ENCODE measurements at places on chromosomes 4 and X.

DNA sequence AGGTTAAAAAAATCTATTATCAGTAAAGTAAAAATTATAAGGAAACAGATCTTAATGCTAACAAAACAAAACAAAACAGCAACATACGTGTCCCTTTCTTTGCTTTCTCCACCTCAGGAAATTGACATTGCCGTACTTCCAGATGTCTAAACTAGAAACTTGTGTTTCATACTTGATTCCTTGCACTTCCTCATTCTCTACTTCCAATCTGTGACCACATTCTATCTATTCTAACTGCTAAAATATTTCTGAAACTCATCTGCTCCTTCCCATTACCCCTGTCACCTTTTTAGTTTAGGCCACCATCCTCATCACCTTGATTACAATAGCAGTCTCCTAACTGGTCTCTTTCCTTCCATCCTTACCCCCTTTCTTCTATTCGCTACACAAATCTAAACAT lies 22.5 kb upstream of the RPA4 start:
- DNase-seq = no peak

DNA sequence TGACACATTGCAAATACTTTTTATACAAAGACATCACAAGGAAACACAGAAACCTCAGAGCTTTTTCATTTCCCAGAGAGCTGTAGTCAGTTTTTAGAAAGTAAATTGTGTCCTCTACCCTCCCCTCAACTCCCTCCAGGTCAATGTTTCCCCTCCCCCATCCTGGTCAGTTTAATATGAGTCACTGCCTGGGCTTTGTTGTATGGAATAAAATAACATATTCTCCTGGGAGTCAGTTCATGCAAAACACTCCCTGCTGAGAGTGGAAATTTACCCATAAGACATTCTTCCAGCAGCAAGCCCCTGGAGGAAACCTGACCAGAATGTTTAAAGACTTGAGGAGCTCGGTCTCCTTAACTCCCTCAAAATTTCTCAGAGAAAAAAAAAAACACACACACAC lies 270.1 kb upstream of the LDB2 start:
- no peak for DNase-seq

DNA sequence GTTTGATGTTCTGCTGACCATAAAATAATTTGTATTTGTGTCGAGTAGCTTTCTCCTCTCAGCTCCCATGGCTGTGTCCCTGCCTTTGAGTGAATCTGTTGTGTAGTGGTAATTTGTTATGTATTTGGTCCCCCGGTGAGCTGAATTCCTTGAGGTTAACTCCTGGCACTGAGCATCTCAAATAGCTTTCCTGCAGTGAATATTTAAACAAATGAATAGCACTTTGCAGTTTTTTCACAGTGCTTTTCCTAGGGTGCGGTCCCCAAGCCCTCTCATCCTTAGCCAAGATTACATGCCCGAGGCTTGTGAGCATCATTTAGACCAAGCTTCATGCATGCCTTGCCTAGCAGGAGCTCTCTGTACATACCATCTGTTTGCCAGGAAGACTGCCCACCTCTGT lies 74.2 kb downstream of the CLDN34 start:
- no peak for DNase-seq

GRCh38 chr4:151676301-151676700 lies 84.5 kb downstream of the GATB start:
- DNase-seq = no peak

GRCh38 chrX:5324546-5324945 lies 904.1 kb downstream of the NLGN4X start:
- DNase-seq = no peak

DNA sequence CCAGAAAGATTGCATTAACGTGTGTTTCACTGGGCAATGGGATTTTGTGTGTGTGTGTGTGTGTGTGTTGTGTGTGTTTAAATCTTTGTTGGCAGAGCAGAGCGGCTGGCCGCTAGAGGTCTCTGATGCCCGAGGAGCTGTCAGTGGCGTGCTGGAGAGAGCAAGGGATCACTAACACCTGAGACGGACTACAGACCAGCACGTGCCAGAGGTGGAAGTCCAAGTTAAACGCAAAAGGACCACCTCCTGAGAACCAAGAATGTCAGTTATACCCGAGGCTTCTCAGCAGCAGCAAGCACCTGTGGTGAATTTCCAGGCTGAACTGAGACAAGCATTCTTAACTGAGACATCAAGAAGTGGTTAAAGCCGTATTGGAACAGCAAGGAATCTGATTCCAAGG lies 9.0 kb upstream of the SLC25A14 start:
- DNase-seq = no peak

GRCh38 chrX:98380106-98380505 lies 1496.4 kb downstream of the RPA4 start:
- no peak for DNase-seq

DNA sequence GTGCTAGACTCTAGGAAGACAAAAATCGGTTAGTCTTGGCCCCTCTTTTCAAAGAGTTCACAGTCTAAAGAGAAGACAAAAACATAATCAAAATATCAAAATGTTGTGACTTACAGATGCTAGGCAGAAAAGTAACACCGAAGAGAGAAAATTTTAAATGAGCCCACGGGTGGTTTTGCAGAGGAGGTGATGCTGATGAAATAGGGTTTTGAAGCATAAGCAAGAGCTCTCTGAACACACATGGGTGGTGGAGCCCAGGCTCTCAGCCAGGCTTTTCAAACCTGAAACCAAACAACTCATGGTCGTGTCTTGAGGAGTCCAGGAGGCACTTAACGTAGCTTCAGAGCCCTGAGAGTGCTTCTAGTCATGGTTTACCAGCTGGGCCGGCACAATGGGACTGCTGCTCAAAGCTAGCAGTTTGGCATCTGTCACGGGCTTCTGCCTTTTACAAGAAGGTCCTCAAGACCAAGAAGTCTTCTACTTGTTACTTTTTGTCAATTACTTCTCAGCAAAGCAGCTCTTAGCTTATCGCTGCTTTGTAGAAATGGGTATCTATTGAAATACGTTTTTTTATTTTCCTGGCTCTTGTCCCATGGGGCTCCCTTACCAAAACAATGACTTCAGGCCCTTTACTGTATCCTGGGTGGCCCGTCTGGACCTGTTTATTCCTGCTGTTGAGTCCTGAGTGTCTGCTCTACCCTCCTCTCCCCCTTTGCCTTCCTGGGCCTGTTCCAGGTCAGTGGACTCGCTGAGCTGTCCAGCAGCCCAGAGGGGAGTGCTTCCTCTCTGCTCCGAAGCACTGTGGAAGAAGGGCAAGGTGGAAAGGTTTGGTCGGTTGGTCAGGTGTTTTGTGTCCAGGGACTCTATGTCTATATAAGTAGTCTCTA lies 69.5 kb downstream of the TNIP2 start:
- DNase-seq = no peak

DNA sequence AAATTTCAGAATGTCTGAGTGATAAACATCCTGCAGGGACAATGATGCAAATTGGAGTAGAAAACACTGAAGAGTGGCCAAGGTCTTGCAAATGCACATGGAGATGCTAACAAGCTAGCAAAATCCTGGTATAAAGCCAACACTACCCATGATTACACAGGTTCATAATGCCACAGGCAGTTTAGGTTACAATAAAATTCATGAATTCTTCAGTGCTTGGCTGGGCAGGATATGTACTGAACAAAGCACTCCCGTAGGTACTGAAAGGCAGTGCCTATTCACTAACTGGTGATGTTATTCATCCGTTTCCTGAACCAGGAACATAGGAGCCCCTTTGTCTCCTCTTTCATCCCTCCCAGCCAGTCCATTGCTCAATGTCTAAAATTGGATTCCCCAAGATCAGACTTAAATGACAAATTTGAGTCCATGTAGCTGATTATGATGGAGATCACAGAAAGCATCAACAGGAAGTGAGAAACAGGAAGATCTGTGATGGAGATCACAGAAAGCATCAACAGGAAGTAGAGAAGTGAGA lies 244.5 kb downstream of the DMD start:
- DNase-seq = no peak

GRCh38 chr4:80140194-80140593 lies 57.1 kb upstream of the PRDM8 start:
- DNase-seq = no peak

GRCh38 chrX:119573840-119574393 lies 446 bp upstream of the UBE2A start:
- DNase-seq = no peak

- no peak for DNase-seq
Measured at GRCh38 chr4:176608346-176608745, 184.4 kb downstream of the VEGFC start.

DNA sequence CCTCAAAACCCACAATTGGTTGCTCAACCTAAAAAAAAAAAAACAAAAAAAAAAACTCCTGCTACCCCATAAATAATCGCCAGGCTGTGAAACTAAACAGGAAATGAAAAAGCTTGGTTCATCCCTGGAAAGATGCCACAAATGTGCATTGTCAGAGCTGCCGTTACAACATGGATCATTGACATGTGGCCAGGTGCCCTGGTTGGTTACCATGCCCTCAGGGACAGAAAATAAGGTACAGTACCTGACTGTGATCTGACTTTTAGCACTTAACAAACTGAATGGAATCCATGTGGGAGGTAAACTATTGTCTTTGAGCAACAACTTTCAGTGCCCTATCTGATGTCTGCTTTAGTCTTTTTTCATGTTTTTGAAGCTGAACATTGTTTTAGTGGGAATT lies 118.0 kb upstream of the RPL34 start:
- DNase-seq = no peak

GRCh38 chrX:73525928-73526690 lies 36.9 kb upstream of the CHIC1 start:
- no peak for DNase-seq

DNA sequence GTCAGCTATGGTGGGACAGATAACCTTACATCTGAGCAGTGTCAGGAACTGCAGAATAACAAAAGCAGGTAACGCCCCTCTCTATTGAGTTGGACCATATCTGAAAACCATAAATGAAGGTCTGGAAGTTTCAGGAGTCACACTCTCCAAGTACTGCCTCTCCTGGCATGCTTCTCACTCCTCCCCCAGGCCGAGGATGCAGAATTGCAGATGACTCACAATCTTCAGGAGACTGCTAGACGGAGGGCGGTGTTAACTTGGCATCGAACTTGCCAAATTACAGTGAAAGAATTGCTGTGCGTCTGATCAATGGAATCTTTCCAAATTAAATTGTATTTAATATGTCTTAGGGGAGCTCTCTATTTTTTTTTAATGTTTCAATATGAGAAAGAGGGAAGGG lies 67.1 kb upstream of the TRIM2 start:
- DNase-seq = peak; percentile 73

DNA sequence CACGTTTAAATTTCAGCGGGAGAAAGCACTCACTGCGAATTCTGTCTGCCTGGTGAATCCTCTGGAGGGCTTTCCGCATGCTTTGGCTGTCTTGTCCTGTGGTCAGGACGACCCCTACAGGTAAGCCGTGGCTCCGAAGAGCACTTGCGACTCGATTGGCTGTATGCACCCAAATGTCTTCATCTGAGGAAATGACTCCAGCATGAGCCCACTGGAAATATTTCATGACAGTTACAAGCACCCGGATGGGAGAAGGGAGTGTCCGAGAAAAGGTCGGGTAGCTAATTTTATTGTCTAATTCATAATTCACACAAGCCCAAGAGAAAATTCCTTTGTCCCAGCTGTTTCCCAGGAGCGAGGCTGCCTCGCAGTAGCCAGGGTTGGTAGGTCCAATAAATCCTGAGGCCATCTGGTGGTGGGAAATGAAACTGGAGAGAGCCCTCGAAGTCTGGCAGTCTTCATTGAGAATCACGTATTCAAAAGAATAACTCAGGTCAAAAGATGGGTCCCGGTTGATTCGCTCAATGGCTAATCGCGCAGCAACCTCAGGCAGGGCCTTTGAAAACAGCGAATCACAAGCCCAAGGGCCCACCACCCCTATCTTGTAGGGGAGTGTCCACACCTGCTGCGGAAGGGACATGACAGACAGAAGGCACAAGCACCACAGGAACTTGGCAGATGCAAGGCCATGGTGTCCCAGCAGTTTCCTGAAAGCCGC lies 6.6 kb downstream of the GUCY2F start:
- no peak for DNase-seq

DNA sequence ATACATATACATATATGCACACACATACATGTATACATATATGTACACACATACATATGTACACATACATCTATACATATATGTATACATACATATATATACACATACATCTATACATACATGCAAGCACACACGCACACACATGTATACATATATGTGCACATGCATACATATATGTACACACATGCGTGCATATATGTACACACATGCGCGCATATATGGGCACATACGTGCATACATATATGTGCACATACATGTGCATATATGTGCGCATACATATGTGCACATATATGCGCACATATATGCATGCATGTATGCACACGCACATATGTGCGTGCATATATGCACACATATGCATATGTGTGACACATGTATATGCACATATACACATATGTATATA lies 7.3 kb upstream of the MPC1L start:
- no peak for DNase-seq

- DNase-seq = no peak
Measured at GRCh38 chr4:40458109-40458508, 123.0 kb downstream of the CHRNA9 start.

DNA sequence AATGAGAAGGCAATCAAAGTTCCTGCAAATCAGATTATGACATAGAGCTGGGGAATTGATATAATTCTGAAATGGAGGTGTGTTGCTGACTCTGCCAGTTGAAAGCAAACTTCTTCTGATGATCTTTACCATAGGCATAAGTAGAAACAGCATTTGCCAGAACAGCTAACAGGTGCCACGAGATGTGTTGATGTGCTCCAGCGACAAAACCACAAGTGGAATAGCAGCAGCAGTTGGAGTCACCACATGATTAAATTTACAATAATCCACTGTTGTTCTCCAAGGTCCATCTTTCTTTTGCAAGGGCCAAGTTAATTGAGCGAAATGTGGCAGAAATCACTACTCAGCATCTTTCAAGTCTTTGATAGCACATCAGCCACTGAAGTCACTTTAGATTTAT lies 3.7 kb upstream of the OSTC start:
- no peak for DNase-seq

- DNase-seq = no peak
Measured at GRCh38 chr4:41015016-41015675, 199.2 kb downstream of the APBB2 start.

DNA sequence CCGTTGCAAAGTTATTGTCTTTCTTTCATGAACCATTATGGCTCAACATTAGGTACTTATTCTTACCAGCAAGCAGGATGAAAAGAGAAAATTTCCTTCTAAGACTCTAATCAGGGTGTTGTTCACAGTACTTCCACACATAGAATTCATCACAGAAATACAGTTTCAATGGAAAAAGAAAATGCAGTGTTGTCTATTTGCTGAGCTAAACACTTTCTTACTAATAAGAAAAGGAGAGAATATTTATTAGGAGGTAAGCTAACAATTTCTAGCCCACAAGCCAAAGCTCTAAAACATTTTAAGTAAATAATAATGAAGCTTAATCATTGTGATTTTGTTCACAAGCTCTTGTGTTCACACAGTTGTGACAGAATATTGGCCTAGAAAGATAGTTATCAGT lies 1772.8 kb upstream of the PCDH7 start:
- no peak for DNase-seq

DNA sequence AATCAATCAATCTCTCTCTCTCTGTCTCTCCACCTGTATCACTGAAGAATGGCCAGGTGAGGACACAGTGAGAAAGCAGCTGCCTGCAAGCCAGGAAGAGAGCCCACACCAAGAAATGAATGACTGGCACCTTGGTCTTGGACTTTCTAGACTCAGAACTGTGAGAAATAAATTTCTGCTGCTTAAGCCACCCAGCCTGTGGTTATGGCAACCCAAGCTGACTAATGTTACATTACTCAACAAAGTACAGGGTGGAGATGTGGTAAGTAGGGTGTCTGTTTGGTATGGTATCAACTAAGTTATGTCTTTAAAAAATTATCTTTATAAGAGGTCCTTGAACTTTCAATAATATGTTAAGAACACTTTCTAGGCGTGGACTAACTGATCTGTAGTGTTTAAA lies 159.3 kb downstream of the EPHA5 start:
- peak; percentile 54 for DNase-seq

GRCh38 chr4:142016031-142016430 lies 379.6 kb downstream of the IL15 start:
- DNase-seq = no peak

All from RWPE2 (cell line).